ENCODE measurements at places on chromosomes 11 and 22. TPM values are rescaled to one million over a fixed set of nuclear protein-coding genes. Genes with fewer than 3 reads are reported as not detected.

The SLC22A8 gene
- not detected for total RNA-seq

The USP28 gene
- 30.5 TPM for total RNA-seq

The INPP5J gene
- total RNA-seq = 0.49 TPM

The APOA5 gene
- not detected for total RNA-seq

Data from endothelial cell of umbilical vein (primary cell).